Kidney glomerular epithelial cell (primary cell): ENCODE measurements at places on chromosomes 6 and 20.
A peak's percentile ranks its signal among the peaks of the same experiment; 100 is the strongest.

DNA sequence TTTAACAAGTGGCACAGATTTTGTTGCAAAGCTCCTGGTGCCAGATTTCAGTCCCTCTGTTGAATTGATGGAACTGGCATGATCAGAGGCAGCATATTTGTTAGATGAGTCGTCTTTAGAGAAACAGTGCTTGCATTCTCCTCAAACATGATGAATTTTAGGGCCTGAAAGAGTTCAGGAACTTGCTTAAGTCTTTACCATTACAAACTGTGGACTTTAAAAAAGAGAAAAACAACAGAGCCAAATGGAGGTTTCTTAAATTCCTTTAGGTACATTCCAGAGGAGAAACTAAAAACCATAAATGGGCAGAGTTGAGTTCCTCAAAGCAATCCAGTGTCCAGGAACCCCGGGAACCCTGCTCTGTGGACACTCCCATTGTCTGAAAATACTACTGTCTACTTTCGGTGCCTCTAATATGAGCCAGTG is 2.5 kb downstream of the GTF2H5 start:
- peak; percentile 83 for DNase-seq

DNA sequence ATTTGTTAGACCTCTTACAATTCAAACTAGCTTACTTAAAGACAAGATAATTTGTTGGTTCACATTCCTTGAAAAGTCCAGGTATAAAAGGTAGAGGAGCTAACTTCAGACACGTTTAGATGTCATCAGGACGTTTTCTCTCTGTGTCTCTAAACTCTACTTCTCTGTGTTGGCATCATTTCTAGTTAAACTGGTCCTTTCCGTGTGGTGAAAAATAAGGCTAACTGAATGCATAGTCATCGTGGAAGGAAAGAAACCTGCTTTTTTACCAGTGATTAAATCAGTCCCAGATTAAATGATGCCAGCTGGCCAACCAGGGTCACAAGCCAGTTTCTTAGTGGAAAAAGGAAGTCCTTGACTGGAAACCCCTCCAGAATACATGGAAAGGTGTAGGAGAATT is 168.4 kb upstream of the AHI1 start:
- DNase-seq: no peak

- DNase-seq: peak; percentile 50
Measured at GRCh38 chr6:16676978-16677377, 84.3 kb downstream of the ATXN1 start.

- DNase-seq: no peak
Measured at GRCh38 chr20:45258664-45259063, 4.3 kb upstream of the SLPI start.

DNA sequence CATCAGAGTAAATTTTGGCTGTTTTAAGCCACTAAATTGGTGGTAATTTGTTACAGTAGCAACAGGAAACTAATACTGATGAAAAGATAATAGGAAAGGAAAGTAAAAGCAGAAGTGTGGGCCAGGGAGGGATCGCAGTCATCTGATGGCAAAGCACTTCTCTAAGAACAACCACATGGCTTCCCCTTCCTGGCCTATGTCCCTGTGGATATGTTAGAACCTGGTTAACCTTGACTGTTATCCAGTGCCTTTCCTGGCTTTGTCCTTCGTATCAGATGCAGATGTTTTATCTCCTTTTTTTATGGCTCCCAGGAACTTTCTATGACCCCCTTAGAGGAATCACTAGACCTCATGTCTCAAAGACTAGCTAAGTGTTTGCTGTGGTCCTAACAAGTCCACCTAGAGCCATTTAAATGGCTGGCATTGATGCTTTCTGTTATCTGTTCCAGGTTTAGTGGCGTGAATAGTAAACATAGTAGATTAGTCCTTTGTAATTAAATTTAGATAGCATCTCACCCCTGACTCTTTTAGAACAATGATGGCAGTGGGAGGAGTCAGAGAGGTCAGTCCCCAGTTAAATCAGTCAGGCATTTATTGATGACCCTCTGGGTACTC is 79.2 kb upstream of the PHACTR2 start:
- no peak for DNase-seq

DNA sequence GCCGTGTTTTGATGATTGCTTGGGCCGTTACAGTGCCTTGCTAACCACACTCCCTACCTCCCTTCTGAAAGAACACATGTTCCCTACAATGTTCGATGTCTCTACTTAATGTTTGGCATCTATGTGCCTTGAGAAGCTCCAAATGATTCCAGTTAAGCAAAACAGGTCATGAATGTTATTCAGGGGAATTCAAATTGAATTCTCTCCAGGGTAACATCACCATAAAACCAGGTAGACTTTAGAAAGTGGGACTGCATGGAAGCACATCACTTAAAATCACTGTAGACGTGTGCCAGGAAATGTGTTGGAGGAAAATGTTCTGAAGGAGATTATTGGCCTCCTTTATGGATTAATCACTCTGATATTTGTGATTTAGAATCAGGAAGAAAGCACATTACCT is 128.1 kb downstream of the ADAT2 start:
- DNase-seq: no peak
